Activated naive CD8-positive, alpha-beta T cell treated with anti-CD3 and anti-CD28 coated beads for 36 hours (primary cell): ENCODE measurements at places on chromosomes 7 and 10.

GRCh38 chr7:3754493-3755341 is 453.7 kb downstream of the SDK1 start:
- no peak for DNase-seq

DNA sequence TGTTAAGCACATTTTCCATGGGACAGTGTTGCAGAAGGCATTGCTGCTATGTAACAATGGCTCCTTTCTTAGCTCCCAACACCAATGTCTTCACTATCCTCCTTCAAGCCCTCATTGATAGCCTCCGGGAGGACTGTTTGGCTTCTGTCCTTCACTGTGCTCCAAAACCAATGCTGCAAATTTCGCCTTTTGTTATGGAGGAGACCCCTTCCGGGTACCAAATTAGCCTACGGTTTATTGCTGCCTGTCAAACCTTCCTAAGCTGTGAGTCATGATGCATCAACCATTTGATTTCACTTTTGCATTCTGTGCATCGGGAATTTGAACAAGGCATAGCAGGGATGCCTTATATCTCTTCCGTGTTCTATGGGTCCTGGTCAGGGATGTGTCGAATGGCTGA is 432.9 kb downstream of the GATA3 start:
- DNase-seq, result no peak

GRCh38 chr7:38518541-38518940 is 112.6 kb downstream of the AMPH start:
- DNase-seq, result no peak

DNA sequence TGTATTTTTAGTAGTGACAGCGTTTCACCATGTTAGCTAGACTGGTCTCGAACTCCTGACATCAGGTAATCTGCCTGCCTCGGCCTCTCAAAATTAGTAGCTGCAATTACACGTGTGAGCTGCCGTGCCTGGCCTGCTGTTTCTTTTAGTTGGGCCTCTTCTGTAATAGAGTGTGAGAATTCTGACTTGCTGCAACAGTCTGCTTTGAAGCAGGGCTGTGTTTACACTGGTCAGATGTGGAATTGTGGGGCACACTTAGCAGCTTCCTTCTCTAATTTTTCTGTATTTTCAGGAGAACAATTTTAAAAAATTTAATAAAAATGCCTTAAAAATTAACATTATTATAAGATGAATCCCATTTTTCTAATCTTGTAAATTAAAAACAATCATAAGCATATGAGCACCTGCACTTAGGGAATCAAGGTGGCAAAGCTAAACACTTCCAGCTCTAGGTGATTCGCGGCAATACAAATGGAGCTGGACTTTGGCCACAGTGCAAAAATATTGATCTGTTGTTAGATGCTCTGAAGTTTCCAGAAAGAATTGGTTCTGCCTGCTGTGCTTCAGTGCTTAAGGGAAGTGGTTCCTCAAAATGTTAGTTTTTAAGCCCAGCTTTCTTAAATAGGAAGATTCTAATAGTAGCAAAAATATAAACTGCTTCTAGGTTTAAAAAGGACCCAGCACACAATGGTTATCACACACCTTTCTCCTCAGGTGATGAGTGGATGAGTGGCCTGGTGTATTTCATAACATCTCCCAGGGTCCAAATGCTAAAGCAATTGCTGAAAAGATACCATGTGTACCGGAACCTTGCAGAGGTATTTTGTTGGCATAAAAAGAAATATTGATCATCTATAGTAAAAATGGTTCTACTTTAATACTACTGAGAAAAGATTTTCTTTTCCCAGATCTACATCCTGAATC is 63.5 kb upstream of the ATRNL1 start:
- DNase-seq, result no peak

- peak; percentile 68 for DNase-seq
Measured at GRCh38 chr7:44750921-44751571, 2.4 kb downstream of the ZMIZ2 start.

DNA sequence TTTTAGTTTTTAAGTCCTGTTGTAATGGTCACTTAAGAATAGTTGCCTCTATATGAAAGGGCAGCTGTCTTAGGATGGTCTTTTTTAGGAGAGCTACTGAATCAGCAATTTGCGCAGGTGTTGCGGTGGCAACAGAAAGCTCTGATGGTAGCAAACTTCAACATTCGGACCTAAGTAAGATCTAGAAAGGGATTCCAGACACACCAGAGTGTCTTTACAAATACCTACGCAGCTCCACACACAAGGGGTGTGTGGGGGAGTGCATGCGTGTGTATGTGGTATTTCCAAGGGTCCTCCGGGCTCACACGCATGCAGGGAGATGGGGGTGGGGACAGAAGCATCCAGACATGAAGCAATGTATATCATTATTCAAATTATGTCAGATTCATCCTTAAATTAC is 438.6 kb upstream of the MGMT start:
- DNase-seq, result no peak

GRCh38 chr7:34155220-34155908 is 250.0 kb downstream of the BMPER start:
- no peak for DNase-seq

DNA sequence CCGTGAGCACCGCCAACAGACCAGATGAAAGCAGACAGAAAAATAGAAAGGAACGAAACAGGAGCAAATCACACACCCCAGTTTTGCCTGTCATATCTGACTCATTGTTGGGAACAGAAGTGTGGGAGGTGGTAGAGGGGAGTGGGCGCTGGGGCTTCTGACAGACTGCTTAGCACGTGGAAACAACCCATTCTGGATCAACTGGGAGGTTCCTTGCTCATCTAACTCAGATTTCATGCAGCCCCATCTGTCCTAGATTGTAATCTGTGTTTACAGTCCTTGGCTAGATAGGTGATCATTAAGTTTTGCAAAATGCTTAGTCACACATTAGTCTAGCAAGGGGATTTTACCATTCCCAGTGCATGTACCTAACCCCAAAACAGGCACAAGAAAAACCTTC is 154.1 kb downstream of the NRP1 start:
- DNase-seq, result no peak

DNA sequence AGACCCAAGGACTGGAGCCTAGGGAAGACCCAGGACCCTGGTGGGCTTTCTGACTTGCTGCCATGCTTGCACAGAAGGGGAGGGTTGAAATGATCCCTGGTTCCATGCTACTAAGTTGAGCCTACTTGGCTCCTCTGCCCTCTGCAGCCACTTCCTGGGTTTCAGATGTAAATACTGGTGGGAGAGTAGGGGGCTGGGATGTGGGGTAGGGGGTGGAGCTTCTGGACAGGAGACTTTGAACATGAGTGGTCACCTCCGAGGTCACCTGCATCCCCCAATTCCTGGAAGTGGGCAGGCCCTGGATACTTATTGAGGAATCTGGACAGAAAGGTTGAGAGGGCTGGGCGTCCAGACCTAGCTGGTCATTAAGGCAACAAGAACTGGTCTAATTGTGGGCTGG is 2.9 kb upstream of the ZMIZ1 start:
- no peak for DNase-seq

- DNase-seq, result no peak
Measured at GRCh38 chr10:43155741-43156140, 17.5 kb downstream of the CSGALNACT2 start.

- no peak for DNase-seq
Measured at GRCh38 chr7:151888079-151889067, 11.5 kb upstream of the PRKAG2 start.

- no peak for DNase-seq
Measured at GRCh38 chr7:66549466-66549865, 79.2 kb upstream of the KCTD7 start.

- DNase-seq, result no peak
Measured at GRCh38 chr7:147894271-147894670, 696.3 kb upstream of the C7orf33 start.

DNA sequence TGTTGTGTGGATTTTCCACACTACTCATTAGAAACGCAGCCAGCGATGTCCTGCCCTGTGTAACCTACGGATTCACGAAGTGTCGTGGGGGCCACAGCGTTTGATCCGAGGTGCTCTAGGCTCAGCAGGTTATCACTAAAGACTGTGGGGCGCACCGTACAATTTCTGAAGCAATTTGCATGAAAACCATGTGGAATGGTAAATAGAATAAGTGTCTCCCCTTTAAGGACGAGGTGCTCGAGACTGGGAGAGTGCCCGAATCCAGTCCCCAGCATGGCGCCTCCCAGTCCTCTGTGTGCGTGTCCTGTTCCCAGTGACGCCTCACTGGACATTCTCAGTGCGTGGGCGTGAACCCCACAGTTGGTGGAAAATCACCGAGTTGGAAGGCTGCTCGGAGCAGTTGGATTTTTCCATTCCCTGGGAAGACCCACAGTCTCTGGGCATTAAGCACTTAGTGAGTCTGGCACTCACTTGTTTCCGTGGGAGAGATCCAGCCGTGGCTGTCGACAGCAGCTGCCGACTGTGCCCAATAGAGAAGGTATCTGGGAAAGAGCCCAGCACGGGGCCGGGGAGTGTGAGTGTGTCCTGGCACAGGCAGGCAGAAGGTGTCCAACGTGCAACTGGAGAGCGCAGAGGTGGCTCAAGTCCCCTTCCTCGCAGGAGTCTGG is 37.0 kb downstream of the PFKP start:
- no peak for DNase-seq

- DNase-seq, result no peak
Measured at GRCh38 chr7:121634356-121634755, 238.2 kb upstream of the FAM3C start.

DNA sequence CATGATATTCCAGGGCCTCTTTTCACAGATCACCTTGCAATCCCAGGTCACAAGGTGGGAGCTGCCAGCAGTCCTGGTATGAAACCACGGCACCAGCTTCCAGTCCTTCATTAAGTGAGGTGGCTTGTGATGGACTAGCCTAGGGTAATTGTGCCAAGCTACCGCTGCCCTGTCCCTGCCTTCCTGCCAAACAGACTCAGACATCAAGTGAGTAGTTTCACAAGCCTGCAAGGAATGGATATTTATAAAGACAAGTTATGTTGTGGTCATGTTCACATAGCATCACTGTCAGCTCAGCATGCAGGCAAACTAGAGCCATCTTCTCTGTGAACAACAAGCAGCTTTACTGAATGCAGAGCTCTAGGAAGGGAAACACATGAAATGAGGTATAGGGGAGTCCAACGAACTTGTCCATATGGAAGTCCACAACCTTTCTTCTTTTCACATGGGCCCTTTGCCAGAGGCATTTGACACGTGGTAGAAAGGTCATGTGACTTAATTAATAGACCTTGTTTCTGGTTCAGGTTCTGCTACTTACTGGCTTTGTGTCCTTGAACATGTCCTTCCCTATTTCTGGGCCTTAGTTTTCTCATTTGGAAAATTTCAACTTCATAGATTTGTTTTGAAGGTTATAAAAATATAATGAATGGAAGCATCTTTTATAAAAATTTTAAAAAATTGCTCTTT is 1061.2 kb downstream of the KCNMA1 start:
- DNase-seq, result no peak

DNA sequence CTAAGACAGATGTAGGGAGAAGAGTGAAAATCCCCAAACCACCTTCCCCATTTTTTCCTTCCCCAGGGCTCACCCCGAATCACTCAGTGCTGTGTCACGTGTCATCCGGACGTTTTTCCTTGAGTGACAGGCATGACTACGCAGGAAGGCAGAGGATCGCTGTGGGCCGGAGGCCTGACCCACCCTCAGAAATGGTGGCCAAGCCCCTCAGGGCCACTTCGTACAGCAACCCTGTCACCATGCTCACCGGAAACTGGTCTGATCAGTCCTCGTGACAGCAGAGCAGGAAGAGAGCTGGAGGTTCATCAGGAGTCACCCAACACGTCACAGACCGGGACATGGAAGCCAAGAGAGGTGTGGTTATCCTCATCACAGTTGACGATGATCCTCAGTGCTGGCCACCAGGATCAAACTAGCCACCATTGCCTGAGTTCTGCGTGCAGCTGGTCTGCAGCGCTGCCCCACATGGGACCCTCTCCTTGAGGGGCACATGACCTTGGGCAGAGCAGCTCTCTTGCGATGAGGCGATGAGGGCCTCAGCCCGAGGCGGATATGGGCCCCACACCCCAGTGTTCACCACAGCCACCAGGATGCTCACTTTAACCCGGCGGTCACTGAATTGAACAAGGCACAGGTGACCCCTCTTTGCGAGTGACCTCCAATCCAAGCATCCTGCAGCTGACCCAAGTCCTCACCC is 99.3 kb upstream of the INSIG1 start:
- DNase-seq, result no peak

DNA sequence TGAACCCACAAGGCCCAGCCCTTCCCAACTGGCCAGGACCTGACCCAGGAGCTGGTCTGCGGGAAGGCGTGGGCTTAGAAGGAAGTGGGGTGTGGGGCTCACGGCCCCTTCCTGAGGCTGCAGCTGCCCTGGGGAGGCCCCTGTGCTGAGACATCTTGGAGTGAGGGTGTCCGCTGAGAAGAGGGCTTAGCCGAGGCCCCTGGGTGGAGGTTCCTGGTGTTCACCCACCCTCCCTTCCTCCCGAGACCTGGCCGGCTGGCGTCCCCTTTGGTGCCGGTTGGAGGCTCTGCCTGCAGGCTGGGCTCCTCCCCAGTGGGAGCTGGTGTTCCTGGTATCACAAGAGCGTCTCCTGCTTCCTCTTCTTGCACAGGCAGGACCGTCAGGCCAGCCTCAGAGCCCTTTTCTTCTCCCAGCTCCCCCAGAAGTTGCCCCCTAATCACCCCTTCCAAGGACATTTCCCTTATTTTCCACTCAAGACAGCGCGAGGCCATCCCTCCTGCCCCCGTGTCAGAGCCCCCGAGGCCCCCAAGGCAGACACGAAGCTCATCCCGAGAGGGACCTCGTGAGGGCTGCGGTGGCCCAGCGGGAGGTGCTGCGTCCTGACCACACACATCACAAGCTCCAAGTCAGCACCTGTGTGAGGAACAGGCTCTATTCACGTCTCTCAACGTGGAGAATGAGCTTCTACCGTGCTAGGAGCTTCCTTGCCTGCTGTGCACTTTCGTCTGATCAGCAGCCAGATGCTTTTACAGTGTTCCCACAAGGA is 25.1 kb upstream of the FAM20C start:
- DNase-seq, result no peak

DNA sequence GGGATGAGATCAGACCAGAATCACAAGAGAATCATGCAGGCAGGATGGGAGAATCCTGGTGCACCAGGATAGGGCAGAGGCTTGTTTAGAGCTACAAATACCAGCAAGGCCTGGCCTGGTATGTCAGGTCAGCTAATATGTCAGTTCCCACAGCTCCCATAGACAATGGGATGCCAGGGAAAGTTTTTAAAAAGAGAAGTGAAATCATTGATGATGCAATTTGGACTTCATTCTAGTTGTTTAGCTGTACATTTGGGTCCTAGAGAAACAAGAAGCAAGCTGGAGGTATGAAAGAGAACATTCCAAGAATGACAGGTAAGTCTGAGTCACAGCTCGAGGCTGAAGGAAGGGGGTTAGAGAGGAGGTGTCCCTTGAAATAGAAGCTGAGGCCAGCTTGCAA is 45.2 kb downstream of the GPR141 start:
- no peak for DNase-seq

DNA sequence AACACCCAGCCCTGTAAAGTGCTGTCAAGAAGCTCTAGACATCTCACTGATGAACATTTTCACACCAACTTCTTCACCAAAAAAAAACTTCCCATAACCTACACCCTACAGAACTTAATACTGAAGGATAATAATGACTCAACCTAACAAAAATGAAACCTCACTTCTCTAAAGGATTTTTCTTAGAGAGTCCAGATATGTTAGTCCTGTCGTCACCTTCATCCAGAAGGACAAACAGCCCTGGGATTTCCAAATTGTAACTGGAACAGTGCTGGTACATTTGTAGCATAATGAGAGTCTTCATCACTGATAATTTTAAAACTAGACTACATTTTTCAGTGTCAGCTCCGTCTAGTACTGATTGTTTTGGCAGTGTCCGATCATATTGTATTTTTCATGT is 528.6 kb upstream of the CELF2 start:
- DNase-seq, result no peak

- no peak for DNase-seq
Measured at GRCh38 chr10:3911241-3911640, 126.2 kb upstream of the KLF6 start.

GRCh38 chr10:124041675-124042445 is 51.5 kb downstream of the CHST15 start:
- no peak for DNase-seq
